ENCODE measurements at places on chromosomes 7 and 10.

GRCh38 chr10:121813211-121813815, 114.5 kb downstream of the ATE1 start:
- DNase-seq: no peak

DNA sequence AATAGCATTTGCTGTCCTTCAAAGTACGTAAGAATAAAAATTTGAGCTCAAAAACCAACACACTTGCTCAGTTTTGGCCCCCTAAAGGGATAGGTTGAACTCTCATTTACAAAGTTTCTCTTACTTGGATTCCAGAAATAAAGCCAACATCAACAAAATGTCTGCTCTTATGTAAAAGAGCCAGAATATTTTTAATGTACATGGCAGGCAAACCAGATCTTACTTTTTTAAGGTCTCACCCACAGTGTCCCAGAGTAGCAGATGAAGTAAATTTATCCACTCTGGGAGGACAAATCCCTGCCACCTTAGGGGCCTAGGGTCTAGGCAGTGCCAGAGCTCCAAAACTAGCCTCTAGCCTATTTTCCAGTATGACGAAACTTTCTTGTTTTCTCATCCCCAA, 159.6 kb downstream of the SKAP2 start:
- no peak for DNase-seq

DNA sequence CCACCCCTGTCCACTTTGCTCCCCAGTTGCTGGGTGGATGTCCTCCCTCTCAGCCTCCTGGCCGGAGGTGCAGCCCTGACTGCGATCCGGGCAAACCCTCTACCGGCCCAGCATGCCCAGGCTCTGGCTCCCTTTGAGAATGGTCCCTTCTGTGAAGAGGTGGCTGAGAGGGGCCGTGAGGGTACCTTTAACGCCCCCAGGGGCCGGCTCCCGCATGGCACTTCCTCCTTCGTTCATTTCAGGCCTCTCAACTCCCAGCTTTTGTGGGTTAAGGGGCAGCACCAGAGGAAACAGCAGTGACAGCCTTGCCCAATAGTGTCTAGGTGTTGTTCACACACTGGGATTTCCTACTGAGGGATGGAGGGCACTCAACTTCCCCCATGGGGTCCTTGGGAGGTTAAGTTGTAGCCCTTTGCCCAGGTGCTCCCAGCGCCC, 33.2 kb upstream of the HABP2 start:
- DNase-seq: no peak

DNA sequence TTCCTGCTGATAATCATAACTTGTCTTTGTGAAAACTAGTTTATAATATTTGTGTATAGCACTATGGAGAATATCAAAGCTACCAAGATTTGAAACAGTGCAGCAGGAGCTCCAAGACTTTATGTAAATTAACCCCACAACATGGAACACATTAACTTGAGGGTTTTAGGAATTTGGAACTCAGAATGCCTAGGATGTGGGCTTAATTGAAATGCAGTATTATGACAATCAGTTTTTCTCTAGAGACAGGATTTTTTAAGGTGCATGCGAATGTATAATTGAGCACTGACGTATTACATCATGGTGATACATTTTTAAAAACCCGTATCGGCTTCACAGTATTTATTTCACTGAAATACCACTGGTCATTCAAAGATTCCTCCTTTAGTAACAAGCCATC, 313.1 kb upstream of the DGKB start:
- DNase-seq: no peak

GRCh38 chr7:140898786-140899536, 25.8 kb downstream of the BRAF start:
- no peak for DNase-seq

DNA sequence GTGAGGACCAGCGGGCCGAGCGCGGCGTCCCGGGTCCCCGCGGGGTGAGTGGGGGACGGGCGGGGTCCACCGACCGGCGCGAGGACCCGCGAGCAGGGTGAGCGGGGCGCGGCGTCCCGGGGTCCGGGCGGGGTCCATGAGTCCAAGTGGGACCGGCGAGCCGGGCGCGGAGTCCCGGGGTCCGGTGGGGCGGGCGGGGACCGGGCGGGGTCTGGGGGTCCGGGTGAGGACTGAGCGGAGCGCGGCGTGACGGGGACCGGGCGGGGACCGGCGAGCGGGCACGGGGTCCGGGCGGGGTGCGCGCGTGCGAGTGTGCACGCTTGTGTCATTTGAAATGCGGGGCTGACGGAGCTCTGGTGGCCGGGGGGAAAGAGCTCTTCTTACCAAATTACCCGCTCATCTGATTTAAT, 765 bp downstream of the CELF2 start:
- DNase-seq: no peak

DNA sequence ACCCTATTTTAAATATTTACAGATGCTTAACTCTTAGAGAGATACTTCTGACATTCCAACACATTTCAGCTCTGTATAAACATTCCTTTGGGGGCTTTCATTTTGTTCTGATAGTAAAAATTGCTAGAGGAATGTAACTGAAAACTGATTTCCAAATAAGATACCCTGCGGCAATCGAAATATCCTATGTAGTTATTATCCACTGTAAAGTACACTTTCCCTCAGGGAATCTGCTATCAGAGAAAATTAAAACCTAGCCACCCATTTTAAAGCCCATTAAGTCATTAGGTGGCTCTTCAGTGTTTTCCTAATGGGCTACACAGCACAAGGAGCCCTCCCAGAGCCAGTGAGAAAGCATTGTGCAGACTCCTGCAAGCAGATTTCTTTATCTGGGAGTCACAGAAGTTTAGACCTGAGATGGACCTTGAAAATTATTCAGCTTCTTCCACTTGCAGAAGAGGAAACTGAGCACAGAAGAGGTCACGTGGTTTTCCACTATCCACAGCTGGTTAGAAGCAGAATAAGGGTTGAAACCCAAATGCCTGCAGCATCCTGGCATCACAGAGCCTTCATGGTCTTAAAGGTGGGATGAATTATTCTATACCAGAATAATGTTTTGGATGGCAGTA, 12.6 kb upstream of the CPVL start:
- DNase-seq: no peak

- no peak for DNase-seq
Observed at GRCh38 chr10:32556783-32557395, 110.9 kb downstream of the CCDC7 start.

- no peak for DNase-seq
Observed at GRCh38 chr7:47128700-47129099, 453.2 kb downstream of the TNS3 start.

DNA sequence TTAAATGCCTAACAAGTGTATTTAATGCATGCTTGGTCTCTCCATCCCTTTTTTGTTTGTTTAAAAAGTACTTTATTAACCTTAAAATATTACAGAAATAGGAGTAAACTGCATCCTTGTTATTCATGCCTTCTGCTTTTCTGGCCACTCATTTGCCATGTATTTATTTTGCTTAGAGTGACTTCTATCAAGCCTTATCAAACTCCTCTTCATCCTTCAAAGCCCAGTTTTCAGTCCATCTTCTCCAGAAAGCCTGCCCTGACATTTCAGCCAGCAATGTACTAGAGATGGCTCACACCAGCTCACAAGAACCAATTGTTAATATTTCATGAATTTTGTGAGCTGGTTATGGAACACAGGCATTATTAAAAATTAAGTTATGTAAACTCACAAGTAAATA, 82.8 kb downstream of the NHLRC2 start:
- DNase-seq: no peak

- no peak for DNase-seq
Observed at GRCh38 chr10:92593619-92594588, 974 bp downstream of the KIF11 start.

DNA sequence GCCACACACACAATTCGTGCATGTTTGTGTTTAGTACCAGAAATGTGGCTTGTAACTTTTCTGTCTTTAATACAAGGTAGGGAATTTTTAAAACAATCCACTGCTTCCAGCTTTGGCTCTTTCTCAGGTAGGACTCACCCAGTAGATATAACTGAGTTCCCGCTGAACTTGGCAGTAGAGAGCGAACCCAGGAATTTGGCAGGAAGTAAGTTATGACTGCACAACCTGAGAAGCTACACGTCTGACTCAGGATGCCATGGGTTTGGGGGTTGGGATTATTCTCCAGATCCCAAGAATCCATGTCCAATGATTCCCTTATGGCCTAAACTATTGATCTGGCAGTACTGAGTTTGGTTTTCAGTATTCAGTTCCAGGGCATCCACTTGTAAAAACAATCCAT, 499.7 kb downstream of the CALN1 start:
- no peak for DNase-seq

GRCh38 chr10:16809074-16809718, 8.0 kb downstream of the RSU1 start:
- DNase-seq: peak; percentile 29

- DNase-seq: no peak
Observed at GRCh38 chr10:30825022-30825421, 195.5 kb upstream of the LYZL2 start.

- no peak for DNase-seq
Observed at GRCh38 chr10:86047588-86047987, 319.0 kb downstream of the GRID1 start.

- DNase-seq: no peak
Observed at GRCh38 chr10:95444792-95445191, 116.4 kb downstream of the SORBS1 start.

DNA sequence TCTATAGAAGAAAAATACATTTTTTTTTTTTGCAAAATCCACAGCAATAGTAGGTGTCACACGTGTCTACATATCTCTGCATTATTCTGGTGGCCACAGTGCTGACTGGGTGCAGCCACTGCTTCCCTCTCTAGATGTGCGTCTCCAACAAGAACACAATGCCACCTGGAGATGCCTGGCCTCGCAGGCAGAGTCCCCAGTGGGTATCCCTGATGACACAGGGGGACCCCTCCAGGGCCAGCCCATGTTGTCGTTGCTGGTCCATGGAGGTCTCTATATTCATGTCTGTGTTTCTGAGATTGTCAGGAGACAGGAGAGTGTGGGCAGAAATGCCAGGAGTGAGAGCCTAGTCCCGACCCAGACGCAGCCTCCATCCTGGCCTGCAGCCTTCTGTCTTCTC, 345.9 kb upstream of the SHH start:
- DNase-seq: no peak

- DNase-seq: no peak
Observed at GRCh38 chr10:95406651-95407280, 116.0 kb upstream of the PDLIM1 start.

DNA sequence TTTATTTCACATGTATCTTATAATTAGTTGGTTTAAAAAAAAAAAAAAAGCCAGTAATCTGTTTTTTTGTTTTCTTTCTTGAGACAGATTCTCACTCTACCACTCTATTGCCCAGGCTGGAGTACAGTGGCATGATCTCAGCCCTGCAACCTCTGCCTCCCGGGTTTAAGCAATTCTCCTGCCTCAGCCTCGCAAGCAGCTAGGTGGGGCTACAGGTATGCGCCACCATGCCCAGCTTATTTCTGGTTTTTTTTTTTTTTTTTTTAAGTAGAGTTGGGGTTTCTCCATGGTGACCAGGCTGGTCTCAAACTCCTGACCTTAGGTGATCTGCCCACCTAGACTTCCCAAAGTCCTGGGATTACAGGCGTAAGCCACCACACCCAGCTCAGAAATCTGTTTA, 34.1 kb upstream of the CAPZA2 start:
- DNase-seq: no peak

DNA sequence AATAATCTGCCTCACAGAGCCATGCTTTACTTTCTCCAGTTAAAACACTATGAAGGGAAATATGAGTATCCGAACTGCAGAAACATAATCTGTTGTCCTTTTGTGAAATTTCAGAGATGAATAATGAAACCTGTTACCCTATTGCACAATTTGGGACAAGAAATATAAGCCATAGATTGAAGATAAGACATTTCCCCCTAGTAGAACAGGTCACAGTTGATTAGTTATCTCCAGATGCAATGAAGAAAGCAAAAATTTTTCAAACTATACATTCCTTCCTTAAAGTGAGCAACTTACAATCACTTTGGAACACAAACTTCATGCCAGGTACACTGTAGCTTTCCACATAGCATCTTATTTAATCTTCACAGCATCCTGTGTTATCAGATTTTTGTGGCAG, 2.3 kb upstream of the CHN2 start:
- DNase-seq: no peak

GRCh38 chr7:21544715-21545114, 1.9 kb downstream of the DNAH11 start:
- no peak for DNase-seq

GRCh38 chr10:132357286-132358058, 25.5 kb downstream of the LRRC27 start:
- no peak for DNase-seq

- no peak for DNase-seq
Observed at GRCh38 chr10:102004376-102004775, 51.6 kb downstream of the ARMH3 start.

- DNase-seq: no peak
Observed at GRCh38 chr7:151118108-151119054, 32.1 kb downstream of the AGAP3 start.

DNA sequence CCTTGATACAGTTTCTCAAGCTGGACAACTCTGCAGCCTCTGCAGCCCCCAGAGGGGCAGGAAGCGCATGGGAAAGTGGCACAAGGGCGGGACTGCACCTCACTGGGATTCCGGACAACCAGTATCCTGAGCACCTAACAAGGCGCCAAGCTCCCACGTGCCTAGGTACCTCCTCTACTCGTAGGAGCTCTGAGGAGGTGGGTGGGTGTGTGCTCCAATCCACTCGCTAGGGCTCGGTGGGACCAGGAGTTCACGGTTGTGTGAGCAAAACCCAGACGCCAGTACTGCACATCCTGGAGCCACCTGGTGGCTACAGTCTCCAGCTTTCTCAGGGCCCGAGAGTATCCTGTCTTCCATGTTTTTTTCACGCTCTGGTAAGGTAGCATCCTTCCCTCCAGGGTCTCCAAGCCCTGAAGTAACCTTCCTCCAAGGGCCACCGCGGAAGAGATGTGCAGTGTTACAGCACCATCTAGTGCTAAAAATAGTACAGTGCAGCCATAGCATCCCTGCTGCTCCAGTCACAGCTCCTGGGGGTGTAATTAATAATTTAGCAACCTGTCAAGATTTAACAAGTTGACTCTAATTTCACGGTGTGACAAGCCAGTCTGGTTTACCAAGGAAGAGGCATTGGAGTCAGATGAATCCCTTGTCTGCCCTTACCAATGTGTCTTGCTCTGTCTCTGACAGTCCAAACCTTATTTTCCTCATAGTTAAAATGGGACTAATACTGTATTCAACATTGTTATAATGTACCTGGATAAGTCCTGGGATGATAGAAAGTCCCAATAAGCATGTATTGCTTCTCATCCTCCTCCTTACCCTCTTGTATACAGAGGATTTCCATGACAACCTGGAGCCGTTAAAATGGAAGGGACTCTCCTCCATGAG, 70.4 kb downstream of the HERPUD2 start:
- peak; percentile 14 for DNase-seq

DNA sequence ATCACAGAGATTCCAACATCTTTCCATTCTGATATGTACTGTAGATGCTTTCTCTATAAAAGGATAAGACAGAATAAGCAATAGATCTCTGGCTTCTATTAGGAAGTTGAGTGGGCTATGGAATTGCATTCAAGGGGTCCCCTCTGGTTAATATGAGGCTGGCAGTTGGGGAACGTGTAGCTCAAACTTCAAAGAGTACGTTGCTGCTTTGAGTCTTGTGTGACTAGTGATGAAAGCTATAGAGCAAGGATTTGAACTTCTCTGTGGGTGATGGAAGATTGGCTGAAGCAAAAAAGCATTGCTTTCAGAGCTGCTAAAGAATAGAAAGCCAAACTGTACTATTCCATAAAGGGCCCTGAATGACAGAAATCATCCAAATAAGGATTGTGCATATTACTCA, 6.4 kb downstream of the WEE2 start:
- DNase-seq: no peak

GRCh38 chr10:114714281-114714741, 56.2 kb upstream of the ABLIM1 start:
- no peak for DNase-seq

Data from activated T-cell treated with anti-CD3 and anti-CD28 coated beads, Interleukin-2, amount 50 U/mL, for 4 hours (primary cell).